ENCODE measurements at places on chromosomes 7 and 10. TPM values are rescaled to one million over a fixed set of nuclear protein-coding genes. Genes with fewer than 3 reads are reported as not detected.

- DNase-seq, result no peak
Measured at GRCh38 chr7:22675421-22675820, 51.6 kb upstream of the IL6 start.

DNA sequence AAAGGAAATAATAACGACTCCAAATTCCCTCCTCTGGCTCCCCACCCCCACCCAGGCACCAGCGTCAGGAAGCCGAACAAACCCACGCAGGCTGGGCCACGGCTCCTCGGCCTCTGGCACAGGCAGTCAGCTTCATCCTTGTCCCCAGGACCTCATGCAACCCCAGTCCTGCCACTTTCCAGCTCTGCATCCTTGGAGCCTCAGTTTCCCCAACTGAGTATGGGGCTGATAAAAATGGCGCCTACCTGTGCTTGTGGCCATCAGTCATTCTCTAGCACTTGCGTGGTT is 137.1 kb downstream of the RGS10 start:
- DNase-seq, result no peak

DNA sequence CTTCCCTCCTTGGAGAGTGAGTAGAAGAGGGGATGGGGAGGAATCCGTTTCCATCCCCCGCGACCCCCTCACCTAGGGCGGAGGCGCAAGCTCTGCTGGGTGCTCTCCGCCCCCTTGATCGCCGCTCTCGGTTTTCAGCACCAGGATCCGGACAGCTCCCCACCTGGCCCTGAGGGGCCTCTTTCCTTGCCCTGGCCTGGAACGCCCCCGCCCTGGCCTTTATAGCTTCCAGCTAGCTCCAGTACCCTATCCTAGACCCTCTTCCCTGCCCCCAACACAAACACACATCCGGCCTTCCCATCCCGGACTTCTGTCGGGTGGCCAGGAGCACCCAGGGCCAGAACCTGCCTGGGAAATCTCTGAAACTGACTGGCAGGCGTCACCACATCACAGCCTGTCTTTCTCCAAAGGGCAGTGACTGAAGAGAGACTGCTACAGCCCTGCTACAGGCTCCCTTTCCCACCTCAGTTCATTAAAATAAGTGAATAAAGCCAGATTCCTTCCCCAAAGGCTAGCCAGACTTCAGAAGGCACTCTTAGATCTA is 72.3 kb upstream of the LEP start:
- DNase-seq, result no peak

DNA sequence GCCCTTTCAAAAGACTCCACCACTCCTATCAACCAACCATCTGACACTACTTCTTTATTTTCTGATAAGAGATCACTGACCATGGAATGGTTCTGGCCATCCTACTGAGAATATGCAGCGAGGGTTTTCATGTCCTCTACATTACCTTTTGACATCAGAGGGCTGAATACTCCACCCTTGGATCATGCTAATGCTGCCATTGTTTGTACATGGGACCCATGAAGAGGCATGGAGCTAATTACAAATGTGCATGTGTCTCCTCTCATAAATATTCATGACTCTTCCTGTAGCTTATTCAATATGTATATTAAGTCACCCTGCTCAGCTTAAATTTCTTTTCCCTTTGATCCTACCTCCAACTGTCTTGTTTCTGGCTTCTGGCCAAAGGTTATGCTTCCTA is 1065.8 kb upstream of the GHITM start:
- DNase-seq, result no peak

Gene MEOX2
- not detected for total RNA-seq

Gene LMBR1
- total RNA-seq, result 61.6 TPM

Gene TMEM139
- 0.20 TPM for total RNA-seq

Gene POM121C
- total RNA-seq, result 97.6 TPM
